ENCODE measurements at places on chromosomes 2 and 18.
A peak's percentile ranks its signal among the peaks of the same experiment; 100 is the strongest.

DNA sequence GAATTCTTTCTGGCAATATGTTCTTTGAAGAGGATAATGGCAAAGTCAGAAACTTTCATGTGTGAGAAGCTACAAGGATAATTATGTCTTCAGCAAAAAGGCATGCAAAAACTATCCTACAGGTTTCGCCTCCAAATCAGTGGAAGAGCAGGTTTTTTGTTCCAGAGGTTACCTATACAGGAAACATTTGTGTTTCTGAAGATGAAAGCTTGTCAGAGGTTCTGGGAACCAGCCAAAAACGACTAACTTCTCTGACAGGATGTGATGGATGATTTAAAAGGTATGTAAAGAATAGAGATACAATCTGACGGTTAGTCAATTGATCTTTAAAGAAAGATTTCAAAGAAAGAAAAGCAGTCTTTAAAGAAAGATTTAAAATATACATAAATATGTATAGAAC lies 37.6 kb downstream of the RND3 start:
- DNase-seq, result no peak

GRCh38 chr2:104077573-104077972 lies 776.3 kb upstream of the POU3F3 start:
- no peak for DNase-seq

- DNase-seq, result no peak
Measured at GRCh38 chr18:50666536-50666935, 106.6 kb downstream of the MAPK4 start.

GRCh38 chr2:66441581-66442320 lies 6.8 kb downstream of the MEIS1 start:
- DNase-seq, result no peak

- no peak for DNase-seq
Measured at GRCh38 chr2:147543056-147543455, 301.8 kb upstream of the ACVR2A start.

- DNase-seq, result no peak
Measured at GRCh38 chr18:8176554-8176953, 432.7 kb upstream of the RAB12 start.

DNA sequence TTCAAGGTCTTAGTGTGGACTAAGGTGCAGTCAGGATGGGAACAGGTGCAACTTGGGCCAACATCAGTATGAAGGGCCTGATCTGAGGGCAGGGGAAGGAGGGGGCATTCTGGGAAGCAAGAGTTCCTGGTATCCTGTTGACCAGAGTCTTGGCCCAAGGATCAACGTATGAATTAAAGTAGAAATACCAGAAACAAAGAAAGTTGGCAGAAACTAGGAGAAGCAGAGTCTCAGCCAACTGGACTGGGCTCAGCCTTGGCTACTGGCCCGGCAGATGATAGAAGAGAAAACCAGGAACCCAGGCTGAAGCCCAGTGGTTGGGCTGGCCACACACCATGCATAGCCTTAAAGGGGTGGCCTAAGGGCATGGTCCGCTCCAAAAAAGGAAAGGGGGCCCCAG lies 2.3 kb downstream of the CETN1 start:
- DNase-seq, result peak; percentile 68

DNA sequence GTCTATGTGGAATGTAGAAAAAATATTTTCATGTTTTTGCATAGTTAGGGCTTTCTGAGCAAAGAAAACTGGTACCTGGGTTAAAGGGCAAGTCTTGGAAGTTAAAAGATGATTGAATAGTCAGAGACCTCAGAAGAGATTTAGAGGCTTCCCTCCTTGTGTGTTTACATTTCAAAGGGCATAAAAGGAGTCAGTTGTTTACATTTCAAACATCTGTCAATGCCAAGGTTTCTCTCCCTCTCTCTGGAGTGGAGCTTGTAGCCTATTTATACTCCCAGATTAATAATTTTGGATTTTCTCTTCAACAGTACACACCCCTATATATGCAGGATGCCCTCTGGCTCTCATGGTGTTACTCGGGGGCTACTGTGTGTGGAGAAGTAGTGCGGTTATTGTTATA lies 8.6 kb downstream of the M1AP start:
- no peak for DNase-seq

- no peak for DNase-seq
Measured at GRCh38 chr2:146669735-146670134, 1175.1 kb upstream of the ACVR2A start.

GRCh38 chr2:169771612-169772011 lies 27.1 kb upstream of the SSB start:
- no peak for DNase-seq

GRCh38 chr18:49585781-49586663 lies 24.2 kb downstream of the LIPG start:
- DNase-seq, result no peak

GRCh38 chr2:107428781-107429180 lies 397.9 kb upstream of the RGPD4 start:
- DNase-seq, result no peak

DNA sequence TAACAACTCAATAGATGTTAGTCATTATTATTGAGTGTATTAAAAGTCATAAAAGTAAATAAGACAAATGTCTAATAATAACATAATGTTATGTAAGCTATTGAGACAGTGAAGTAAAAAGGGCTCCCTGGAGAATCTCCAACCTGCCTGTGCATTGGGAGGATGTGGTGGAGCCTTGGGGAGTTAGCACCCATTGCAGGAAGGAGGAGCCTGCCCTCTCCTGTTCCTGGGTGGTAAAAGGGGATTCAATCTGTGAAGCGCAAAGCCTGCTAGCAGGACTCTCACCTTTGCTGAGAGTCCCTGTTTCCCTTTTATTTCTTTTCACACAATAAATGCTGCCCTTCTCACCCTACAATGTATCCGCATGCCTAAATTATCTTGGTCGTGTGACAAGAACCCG lies 206.1 kb downstream of the RAB3GAP1 start:
- peak; percentile 12 for DNase-seq

- DNase-seq, result no peak
Measured at GRCh38 chr2:37654932-37655841, 16.3 kb downstream of the CDC42EP3 start.

- DNase-seq, result peak; percentile 89
Measured at GRCh38 chr2:33216508-33217182, 259.8 kb upstream of the RASGRP3 start.

DNA sequence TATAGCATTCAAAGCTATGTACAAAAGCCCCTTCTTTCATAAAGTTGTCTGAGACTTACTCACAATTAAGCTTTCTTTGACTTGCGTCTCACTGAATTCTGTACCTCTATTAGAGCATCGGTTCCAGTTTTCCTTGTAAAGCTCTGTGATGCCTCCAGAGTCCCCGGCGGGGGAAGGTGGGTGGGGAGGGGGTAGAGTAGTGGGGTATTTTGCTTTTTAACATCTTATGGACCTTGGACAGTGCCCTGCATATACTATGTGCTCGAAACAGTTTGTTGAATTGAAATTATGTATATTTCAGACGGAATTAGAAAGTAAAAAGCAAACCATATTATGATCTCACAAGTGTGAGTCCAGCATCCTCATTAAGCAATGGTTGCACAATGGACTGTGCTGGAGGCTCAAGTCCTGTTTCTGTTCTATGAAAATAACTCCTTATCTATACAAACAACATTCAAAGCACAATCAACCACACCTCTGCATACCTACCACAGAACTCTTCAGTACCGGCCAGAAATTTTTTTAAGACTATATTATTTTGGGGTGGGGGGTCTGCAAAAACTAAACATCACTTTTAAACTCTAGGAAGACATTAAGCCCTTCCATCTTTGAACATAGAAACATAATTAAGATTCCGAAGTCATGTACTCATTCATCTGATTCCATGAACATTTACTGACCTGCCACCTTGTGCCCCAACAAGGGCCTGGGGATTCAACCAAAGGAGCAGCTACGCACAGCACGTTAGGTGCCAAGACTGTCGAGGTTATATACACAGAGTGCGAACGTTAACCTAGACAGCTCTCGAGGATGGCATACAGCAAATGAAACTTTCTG lies 908 bp downstream of the STAT1 start:
- DNase-seq, result no peak

DNA sequence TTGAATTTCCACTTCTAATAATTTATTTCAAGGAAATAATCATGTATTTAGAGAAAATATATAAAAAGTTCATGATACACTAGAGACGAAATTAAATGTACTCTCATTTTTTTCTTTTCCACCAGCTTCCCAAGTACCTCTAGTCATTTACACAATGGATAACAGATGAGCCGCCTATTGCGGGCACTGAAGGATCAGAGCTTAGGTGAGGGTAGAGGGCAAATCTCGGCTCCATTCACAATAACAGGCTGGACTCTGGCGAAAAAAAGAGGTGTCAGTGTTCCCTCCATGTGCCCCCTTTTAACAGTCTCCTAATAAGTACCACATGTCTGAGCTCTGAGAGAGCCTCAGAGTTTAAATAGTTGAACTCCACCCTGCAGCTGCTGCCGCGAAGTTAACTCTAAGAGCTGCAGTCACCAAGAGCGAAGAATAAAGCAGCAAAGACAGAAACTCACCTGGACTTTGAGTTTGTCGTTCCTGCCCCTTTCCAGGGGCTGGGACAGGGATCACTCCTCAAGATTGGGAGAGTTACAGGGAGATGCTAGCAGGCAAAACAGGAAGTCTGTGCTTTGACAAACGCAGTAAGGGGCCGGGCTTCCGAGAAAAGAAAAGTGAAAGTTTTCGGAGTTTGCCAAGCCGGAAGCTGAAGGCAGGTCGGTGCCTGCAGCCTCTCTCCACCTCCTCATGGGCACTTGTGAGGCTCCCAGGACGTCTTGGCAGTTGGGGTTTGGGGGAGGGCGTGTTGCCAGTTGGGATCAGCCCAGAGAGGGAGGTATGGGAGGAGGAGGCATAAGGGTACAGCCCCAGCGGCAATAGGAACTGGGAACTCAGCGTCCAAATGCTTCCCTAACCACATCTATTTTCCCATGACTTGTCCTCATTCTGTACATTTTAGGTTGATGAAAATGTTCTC lies at the start of gene SP110:
Gene SP110, minus strand, starts transcription at position 566 of the 913 bp plus-strand sequence. CDS start 3,057 bp downstream, outside the sequence.
- peak; percentile 95 for DNase-seq

DNA sequence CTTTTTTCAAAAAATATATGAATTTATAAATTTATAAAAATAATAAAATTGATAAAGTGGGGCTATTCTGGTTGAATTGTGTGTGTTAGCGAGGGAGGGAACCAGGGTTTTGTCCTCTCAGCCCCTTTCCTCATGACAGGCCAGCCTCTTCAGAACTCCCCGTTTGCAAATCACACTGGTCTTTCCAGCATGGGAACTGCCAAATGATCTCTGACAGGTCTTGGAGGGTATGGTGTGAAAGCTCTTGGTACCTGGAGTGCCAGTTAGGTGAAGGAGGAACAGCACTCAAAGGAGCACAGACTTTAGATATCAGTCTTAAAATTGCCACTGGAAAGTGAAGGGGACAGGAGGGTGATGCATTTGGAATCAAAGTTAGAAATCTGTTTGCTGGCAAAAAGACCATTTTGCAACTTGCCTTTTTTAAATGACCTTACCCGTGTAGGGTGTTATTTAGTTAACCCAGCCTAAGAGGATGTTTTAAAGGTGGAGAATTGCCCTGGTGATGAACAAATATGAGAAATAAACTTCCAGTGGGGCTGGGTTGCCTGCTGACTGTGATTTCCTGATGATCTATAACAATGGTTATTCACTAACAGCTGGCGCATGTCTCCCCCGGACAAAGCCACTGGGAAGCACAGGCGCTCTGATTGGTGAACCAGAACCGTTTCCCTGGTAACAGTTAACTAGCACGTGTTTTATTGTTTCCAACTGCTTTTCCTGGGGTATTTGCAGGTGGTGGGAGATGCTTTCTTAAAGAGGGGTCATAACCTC lies 85.3 kb upstream of the EFEMP1 start:
- peak; percentile 47 for DNase-seq

DNA sequence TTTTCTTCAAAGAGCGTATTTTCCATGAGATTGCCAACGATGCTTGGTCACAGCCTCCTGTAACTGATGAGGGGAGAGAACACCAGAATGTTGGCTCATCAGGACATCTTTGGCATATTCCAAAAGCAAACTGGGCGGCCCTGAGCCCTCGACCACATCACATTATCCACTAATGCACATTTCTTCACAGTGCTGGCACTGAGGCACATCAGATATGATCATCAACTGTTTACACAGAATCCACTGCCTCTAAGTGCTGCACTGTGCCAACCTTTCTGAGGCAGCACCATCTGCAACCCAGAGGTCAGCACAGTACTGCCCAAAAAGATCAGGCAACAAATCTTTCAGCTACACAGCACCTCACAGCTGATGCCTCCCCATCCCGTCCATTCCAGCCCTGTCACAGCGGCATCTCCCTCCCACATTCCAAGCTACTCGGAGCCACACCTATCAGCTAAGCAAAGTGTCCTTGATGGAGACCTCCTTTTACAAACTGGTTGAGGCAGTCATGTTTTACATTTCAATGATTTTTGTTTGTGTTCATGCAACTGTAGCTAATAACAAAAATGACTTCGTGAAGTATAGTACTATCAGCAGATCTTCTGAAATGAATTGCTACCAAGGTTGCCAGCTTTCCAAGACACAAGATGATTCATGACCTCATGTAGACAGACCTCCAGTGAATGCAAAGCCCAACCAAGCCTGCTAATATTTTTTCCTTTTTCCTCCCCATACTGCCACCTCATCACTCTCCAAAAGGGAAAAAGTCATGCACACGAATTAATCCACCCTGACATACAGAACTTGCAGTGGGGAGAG lies 32.3 kb downstream of the MYO5B start:
- DNase-seq, result peak; percentile 56

DNA sequence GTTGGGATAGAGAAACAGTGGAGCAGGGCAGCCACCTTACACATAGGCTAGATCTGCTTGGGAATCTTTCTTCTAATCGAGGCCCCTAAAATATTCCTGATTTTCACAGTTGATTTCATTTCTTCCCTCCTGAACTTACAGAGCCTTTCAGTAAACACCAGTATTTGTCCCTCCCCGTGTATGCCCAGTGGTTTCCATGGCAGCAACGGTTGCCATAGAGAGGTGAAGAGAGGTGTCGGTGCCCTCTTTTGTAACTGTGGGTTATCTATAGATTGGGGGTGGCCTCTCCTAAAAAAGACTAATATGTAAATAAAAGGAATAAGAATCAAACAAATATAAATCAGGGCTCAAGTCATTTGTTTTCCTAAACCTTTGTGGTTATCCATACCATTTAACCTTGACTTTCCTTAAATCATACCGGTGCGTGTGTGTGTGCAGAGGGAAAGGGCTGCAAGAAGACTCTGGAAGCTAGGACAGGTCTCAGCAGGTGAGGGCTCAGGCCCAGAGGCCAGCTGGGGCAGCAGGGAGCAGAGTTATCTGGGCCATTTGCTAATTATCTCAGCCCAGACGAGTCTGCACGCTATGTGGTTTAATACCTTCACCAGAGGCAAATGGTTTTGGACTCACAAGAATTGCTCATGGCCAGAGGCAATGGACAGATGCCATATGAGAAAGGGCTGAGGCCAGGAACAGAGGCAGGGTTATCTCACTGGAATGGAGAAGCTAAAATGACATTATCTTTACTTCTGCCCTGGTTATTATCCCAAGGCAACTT lies 35.5 kb downstream of the LIPG start:
- peak; percentile 31 for DNase-seq
